Progenitor cell of endocrine pancreas (in vitro differentiated cells): ENCODE measurements at places on chromosomes 3 and 15.

GRCh38 chr15:99090011-99090699, 14.7 kb upstream of the SYNM start:
- no peak for DNase-seq

- no peak for DNase-seq
Observed at GRCh38 chr3:194587438-194587931, 45.7 kb downstream of the TMEM44 start.

GRCh38 chr15:65998486-65998885, 129.2 kb downstream of the RAB11A start:
- no peak for DNase-seq

- DNase-seq, result no peak
Observed at GRCh38 chr3:59429198-59429597, 379.4 kb upstream of the CFAP20DC start.

- DNase-seq, result no peak
Observed at GRCh38 chr3:133649486-133650068, 12.2 kb downstream of the TOPBP1 start.

DNA sequence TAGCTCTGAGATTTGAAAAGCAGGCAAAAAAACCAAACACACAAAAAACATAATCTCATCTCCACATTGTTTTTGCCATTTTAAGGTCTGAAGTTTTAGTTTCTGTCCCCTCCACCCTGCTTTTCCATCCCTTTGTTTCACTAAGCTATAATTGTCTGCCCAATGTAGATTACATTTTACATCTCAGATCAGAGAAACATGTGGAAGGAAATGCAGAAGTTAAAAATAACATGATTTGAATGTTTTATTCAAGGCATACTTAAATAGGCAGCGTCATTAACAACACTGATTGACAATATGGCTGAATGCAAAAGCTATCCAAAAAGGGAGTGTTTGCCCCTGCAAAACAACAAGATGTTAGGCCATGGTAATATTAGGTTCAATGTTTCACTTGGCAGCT, 448.1 kb upstream of the ZNF385D start:
- no peak for DNase-seq

GRCh38 chr15:70374096-70374495, 276.4 kb upstream of the TLE3 start:
- DNase-seq, result no peak

DNA sequence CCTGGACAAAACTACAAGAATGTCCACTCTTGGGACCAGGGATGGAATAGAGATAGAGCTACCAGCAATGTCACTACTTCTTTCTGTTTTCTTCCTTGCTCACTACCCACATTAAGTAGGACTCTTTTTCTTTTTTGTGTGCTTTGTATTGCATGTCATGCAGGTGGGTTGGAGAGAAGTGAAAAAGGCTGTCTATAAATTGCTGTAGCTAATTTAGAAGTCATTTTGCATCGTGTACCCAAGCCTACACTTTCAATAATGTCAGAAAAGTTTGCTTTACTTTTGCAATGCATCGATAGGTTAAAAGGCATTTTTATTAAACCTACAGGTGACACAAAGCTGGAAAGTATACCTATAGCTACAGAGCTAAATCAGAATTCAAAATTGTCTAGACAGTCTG, 58.9 kb downstream of the GTF2E1 start:
- DNase-seq, result no peak

GRCh38 chr3:140699516-140700231, 21.8 kb downstream of the TRIM42 start:
- DNase-seq, result no peak

GRCh38 chr15:52925130-52925529, 135.0 kb upstream of the ONECUT1 start:
- no peak for DNase-seq

- no peak for DNase-seq
Observed at GRCh38 chr3:175199961-175200360, 340.8 kb downstream of the NAALADL2 start.

DNA sequence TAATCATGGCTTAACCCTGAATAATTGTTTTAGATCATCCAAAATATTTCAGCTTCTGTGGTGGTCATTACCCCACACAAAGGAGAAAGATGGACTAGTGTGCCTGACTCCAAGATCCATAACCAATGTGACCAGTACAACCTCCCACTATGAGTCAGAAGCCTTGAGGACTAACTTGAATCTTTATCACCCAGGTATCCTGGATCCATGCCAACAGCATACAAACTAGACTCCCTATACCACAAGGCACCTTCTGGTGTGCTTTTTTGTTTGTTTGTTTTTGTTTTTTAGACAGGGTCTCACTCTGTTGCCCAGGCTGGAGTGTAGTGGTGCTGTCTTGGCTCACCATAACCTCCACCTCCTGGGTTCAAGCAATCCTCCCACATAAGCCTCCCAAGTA, 317.7 kb downstream of the VPS13C start:
- DNase-seq, result no peak

DNA sequence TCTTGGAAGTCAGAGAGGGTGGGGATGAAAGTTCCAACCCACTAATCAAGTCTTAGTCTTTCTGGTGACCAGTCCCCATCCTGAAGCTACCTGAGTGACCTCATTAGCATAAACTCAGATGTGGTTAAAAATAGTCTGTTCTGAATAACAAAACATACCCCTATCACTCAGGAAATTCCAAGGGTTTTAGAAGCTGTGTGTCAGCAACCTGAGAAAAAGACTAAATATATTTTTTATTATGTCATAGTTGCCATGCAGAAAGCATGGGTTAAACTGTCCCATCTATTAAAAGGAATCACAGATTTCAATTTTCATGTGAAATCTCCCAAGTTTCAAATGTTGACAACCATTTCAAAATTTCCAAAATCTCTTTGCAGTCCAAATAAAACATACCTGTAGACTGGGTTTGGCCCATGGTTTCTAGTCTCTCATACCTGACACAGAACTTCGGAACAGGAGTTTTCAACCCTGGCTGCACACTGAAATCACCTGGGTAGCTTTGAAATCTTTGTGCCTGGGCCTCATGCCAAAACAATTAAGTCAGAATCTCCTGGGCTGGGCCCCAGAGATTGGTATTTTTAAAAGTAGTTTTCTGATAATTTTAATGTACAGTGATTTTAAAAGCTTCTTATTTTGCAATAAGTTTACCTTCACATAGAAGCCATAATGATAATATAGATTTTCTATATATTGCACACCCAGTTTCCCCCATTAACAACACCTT, 476.3 kb downstream of the RBMS3 start:
- DNase-seq, result no peak

DNA sequence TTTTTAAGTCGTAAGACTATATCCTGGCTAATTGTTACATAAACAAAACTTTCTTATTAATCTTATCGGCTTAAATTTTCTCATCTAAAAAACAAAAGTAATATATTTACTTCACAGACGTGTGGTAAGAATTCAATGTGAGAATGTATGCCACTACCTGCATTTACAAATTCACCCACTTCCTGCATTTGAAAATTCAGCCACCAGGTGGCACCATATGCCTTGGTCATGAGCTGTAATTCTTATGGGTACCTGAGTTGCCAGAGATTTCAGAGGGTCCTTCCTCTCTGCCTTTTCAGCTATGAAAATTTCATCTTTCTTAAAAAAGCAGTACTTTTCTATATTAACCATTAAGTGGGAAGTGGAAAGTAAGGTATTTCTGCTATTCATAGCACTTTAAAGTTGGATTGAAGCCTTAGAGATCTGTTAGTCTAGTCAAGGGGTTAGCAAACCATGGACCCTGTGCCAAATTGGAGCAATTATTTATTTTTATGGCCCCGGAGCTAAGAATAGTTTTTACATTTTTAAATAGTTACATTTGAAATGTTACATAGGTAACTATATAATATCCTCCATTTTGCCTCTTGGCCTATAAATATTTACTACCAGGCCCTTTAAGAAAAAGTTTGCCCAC, 127.8 kb downstream of the HCN4 start:
- DNase-seq, result peak; percentile 60

DNA sequence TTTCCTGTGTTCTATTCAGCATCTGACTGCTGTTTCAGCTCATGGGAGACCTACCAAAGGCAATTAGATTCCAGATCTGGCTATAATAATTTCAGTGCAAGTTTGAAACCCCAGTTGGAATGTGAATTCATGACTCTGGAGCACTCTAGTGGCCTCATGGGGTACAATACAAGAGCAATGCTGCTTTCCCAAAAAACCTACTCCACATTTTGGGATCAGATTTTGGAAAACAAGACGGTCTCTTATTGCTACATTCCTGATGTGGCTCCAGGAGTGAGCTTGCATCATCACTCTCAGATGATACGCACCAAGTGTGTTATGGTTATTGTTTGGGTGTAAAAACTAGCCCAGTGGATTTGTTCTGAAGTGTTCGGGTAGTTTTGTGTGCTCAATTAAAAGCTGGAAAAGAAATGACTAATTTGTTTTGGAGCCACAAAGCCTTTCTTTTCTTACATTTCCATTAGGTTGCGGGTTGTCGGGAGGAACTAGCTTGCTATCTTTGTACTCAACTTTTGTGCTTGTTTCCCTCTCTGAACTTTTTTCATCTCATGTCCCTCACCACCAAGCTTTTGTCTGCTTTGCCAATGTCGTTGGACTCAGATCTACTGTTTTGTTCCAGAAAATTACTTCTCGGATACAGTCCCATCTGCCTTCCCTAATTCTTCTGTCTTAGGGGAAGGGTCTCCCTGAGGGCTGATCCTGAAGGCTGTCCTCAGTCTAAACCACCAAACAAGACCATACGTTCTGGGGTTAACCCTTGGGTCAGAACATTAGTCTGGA, 272.1 kb downstream of the BBX start:
- DNase-seq, result no peak

DNA sequence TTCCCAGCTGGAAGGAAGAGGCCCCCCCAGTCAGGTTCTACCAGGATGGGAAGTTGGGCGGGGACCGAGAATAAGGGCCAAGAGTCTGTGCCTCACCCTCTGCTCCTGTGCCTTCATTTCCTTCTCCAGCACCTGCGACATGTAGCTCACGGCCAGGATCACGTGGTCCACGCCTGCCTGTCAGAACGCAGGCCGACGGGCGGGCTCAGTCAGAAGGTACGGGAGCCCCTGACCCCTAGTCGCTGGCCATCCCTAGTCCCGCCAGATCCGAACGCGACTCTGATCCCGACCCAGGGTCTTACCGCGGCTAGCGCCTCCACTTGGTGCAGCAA, 489 bp downstream of the GMPPB start:
- DNase-seq, result peak; percentile 38

DNA sequence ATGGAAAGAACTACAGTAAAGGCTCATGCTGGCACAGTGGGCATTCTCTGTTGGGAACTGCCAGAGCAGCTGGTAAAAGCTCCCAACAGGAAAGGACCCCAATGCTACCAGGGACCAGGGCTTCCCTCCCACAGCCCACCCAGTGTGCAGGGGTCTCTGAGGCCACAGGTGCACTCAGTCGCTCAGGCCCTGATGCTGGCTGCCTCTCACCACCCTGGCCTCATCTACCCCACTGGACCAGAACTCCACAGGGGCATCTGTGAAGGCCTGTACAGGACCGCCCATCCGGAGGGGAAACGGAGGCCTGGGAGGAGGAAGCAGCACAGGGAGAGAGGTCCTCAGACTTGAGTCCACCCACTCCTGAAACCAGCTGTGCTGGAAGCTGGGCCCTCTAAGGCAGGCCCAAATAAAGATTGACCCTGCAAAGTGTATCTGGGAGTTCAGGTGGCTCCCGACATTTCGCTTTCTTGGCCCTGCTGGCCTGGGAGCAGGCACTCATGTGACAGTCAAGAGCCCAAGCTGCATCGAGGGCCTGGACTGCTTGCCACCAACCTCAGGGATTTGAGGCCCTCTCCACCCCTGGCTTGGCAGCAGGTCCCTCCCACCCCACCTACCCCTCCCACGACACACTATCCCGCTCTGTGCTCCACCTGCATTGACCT, 12.7 kb downstream of the KLF15 start:
- peak; percentile 3 for DNase-seq

DNA sequence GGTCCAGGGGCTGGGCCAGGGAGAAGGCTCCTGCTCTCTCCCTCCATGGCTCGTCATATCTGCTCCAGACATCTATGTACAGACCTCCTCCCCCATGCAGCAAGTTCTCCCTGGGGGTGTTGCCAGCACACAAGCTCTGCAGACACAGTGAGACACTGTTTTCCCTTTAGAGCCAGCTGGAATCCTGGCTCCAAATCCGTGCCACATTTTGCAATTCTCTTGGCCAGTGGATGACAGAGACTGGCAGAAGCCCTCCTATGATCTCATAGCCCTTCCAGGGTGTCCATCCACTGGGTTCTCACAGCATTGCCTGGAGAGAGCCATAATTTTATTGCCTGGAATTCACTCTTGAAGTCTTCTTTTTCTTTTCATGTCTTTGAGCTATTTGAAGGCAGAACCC, 203.9 kb downstream of the TLE3 start:
- no peak for DNase-seq
